T-cell (primary cell): ENCODE measurements at places on chromosomes 11 and 22. TPM values are rescaled to one million over a fixed set of nuclear protein-coding genes. Genes with fewer than 3 reads are reported as not detected.

Gene PPFIA1
- 50.7 TPM for total RNA-seq

Gene C22orf15
- 2.0 TPM for total RNA-seq

- no peak overlapping the region for H3K4me3 ChIP-seq
- no peaks in the 10 kb centered on the region for H3K36me3 ChIP-seq
- no peak for DNase-seq
- no peak overlapping the region for H3K27ac ChIP-seq
- no peaks in the 10 kb centered on the region for H3K27me3 ChIP-seq
These were observed 13.9 kb downstream of the TMEM184B start for GRCh38 chr22:38258895-38259294.

Gene FOLR2
- not detected for total RNA-seq

Gene SCGB1C1
- not detected for total RNA-seq

DNA sequence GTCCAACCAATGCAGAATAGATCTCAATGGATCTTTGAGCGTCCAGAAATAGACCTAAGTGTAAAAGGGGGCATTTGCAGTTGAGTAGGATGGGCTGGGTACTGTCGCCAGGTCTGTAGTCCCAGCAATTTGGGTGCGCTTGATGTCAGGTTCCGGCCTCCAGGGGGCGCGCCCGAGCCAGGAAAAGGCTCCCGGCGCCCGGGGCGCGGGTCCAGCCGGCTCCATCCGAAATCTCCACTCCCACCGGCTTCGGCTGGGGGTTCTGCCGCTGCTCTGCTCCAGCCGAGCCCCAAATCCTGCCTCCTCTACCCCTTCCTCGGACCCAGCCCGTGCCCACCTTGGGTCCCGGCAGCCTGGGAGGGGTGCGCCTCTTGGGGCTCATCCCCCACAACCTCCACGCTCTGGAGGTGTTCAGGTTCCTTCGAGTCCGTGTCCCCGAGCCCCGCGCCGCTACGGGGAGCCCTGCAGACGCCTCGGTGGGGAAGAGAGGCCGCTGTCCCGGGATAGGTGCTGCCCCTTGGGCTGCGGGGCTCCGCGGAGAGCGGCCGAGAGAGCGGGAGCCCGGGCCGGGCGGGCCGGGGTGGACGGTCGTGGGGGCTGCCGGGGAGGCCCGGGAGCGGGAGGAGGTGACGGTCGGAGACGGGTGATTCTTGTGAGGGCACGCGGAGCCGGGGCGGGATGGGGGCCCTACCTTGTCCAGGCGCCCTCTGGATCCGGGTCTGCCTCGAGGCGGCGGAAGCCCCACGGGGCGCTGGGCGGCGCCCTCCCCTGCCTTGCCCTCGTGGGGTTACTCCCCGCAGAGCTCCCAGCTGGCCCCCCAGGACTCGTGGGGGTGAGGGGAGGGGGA is 13.0 kb upstream of the CYB5R3 start:
- H3K4me3 ChIP-seq, result peak overlapping the region; percentile 75
- peaks cover 14% of the 10 kb centered on the region for H3K4me1 ChIP-seq
- no peaks in the 10 kb centered on the region for H3K36me3 ChIP-seq

GRCh38 chr11:65047581-65048422 is 6.8 kb downstream of the SAC3D1 start:
- H3K4me3 ChIP-seq, result peak overlapping the region; percentile 47
- no peak for DNase-seq
- no peak overlapping the region for H3K27ac ChIP-seq
- H3K4me1 ChIP-seq, result no peaks in the 10 kb centered on the region

DNA sequence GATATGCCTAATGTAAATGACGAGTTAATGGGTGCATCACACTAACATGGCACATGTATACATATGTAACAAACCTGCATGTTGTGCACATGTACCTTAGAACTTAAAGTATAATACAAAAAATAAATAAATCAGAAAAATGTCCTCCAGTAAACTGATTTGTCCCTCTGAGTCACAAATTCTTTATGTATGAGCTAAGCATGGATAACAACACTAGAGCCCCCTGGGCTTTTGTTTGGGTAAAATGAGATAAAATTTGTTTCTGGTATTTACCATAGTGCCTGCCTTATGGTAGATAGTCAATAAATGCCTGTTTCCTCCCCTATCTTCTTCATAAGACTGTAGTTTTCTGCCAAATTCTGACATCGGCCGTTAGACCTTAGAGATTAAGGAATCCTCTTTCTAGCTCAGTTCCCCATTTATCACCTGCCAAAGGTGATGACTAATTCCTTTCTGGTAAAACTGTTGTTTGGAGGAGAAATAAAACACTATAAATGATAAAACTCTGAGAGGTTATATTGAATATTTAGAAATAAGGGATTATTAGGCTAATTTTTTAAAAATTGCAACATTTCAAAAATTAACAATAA is 43.6 kb upstream of the LUZP2 start:
- DNase-seq, result no peak
- H3K27ac ChIP-seq, result no peak overlapping the region
- H3K4me3 ChIP-seq, result no peak overlapping the region
- H3K36me3 ChIP-seq, result no peaks in the 10 kb centered on the region
- H3K4me1 ChIP-seq, result no peaks in the 10 kb centered on the region

GRCh38 chr11:19557185-19557584 is 155.5 kb upstream of the NAV2 start:
- H3K27ac ChIP-seq, result no peak overlapping the region
- no peak overlapping the region for H3K4me3 ChIP-seq
- no peak for DNase-seq
- H3K27me3 ChIP-seq, result no peaks in the 10 kb centered on the region
- no peaks in the 10 kb centered on the region for H3K4me1 ChIP-seq

Gene YPEL4
- total RNA-seq, result 1.8 TPM

GRCh38 chr22:46060292-46061123 is 83.5 kb upstream of the WNT7B start:
- no peak overlapping the region for H3K4me3 ChIP-seq
- no peak overlapping the region for H3K27ac ChIP-seq
- peaks cover 2% of the 10 kb centered on the region for H3K27me3 ChIP-seq
- peaks cover 6% of the 10 kb centered on the region for H3K36me3 ChIP-seq
- DNase-seq, result no peak

DNA sequence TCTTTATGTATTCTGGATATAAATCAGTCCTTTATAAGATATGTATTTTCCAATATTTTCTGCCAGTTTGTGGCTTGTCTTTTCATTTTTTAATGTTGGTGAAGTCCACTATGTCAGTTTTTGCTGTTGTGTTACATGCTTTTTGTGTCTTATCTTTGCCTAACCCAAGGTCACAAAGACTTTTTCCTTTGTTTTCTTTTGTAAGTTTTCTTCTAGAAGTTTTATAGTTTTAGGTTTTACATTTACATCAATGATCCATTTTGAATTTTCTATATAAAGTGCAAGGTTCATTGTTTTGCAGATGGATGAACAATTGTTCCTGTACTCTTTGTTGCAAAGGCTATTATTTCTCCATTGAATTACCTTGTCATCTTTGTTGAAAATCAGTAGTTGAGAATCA is 69.3 kb downstream of the UVRAG start:
- DNase-seq, result no peak
- H3K27ac ChIP-seq, result no peak overlapping the region
- H3K4me3 ChIP-seq, result no peak overlapping the region

Gene TESMIN
- 9.1 TPM for total RNA-seq

DNA sequence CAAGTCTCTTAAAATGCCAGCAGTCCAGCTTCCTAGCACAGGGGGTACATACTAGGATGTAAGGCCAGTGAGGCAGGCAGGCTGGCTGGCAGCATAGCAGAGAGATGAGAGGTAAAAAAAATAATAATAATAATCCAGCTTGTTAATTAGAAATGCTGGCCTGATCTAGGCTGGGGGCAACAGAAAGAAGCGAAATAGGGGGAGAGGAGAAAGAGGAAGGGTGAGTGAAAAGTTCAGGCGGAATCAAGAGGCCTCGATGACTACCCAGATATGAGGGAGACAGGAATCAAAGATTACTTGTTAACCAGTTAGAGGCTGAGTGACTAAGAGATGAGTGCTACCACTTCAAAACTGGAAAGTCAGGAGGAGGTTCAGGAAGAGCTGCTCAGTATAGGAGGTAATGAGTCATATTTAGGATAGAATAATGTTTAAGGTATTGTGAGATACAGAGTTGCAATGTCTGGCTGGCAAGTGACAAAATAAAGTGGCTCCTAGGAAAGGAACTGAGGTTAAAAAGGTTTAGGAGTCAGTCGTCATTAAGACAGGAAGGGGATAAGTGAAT is 2.8 kb downstream of the ALKBH8 start:
- H3K4me1 ChIP-seq, result peaks cover 21% of the 10 kb centered on the region
- no peaks in the 10 kb centered on the region for H3K27me3 ChIP-seq
- no peak for DNase-seq
- H3K4me3 ChIP-seq, result no peak overlapping the region
- H3K27ac ChIP-seq, result no peak overlapping the region
- no peaks in the 10 kb centered on the region for H3K36me3 ChIP-seq

DNA sequence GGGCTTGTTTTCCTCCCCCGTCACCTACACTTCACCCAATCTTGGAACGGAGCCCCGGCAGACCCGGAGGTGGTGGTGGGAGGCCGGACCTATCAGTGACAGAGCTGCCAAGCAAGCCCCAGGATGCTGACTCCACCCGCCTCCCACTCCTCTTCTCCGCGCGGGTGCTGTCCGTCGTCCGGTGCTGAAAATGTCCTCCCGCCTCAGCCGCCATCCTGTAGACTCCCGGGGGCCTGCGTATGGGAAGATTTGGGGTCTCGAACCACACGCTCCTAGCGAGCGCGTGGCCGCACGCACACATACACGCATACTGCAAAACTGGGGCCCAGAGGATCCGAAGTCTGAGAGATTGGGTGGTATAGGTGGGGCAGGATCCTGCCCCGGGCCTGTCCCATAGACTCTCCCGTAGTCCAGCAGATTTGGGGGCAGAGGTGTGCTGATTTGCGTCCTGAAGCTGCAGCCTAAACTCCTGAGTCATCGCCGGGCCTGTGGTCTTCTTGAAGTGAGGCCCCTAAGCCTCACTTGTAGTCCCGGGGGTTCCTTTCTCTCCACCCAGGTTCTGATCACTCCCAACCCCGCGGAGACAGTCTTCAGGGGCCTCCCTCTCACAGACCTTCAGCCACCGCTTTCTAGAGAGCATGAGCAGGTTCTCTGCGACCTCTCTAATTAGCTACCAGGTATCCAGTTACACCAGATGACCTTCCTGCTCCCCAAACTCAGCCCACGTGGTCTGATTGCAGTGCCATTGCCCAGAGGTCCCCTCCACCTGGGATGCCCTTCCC is 796 bp upstream of the YIF1A start:
- no peak for DNase-seq
- no peaks in the 10 kb centered on the region for H3K36me3 ChIP-seq
- H3K4me1 ChIP-seq, result peaks cover 43% of the 10 kb centered on the region
- H3K27ac ChIP-seq, result peak overlapping the region; percentile 71
- no peaks in the 10 kb centered on the region for H3K27me3 ChIP-seq
- peak overlapping the region; percentile 77 for H3K4me3 ChIP-seq

- peaks cover 35% of the 10 kb centered on the region for H3K27me3 ChIP-seq
- no peaks in the 10 kb centered on the region for H3K4me1 ChIP-seq
- H3K4me3 ChIP-seq, result no peak overlapping the region
- DNase-seq, result no peak
- no peak overlapping the region for H3K27ac ChIP-seq
- no peaks in the 10 kb centered on the region for H3K36me3 ChIP-seq
These were observed 36.5 kb downstream of the GRIK4 start for GRCh38 chr11:120547811-120548681.

DNA sequence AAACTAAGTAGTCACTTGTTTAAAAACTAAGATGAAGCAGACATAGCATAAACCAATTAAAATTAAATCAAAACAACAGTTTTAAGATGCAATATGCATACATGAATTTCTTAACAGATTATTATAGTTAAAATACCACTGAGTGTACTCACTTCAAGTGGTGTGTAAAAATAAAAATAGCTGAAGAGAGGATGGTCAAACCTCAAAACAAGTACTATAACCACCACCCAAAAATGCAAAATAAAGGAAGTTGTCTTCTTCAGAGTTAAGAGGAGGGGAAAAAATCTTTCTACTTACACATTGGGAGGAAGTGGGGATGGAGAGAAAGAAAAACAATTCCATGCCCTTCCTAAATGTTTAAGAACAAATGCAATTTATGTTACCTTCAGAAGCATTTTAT is 31.9 kb downstream of the RRAS2 start:
- H3K36me3 ChIP-seq, result no peaks in the 10 kb centered on the region
- peaks cover 6% of the 10 kb centered on the region for H3K4me1 ChIP-seq

GRCh38 chr11:35579557-35580396 is 38.5 kb upstream of the FJX1 start:
- no peak for DNase-seq
- H3K27me3 ChIP-seq, result peaks cover 6% of the 10 kb centered on the region
- no peak overlapping the region for H3K27ac ChIP-seq
- no peaks in the 10 kb centered on the region for H3K36me3 ChIP-seq
- H3K4me1 ChIP-seq, result no peaks in the 10 kb centered on the region

- no peaks in the 10 kb centered on the region for H3K4me1 ChIP-seq
- no peaks in the 10 kb centered on the region for H3K27me3 ChIP-seq
- DNase-seq, result no peak
- H3K36me3 ChIP-seq, result peaks cover 42% of the 10 kb centered on the region
These were observed 25.7 kb downstream of the USP28 start for GRCh38 chr11:113849713-113850112.

- peaks cover 7% of the 10 kb centered on the region for H3K4me1 ChIP-seq
- H3K27me3 ChIP-seq, result no peaks in the 10 kb centered on the region
- H3K4me3 ChIP-seq, result no peak overlapping the region
These were observed 22.6 kb upstream of the SORL1 start for GRCh38 chr11:121429556-121429955.

DNA sequence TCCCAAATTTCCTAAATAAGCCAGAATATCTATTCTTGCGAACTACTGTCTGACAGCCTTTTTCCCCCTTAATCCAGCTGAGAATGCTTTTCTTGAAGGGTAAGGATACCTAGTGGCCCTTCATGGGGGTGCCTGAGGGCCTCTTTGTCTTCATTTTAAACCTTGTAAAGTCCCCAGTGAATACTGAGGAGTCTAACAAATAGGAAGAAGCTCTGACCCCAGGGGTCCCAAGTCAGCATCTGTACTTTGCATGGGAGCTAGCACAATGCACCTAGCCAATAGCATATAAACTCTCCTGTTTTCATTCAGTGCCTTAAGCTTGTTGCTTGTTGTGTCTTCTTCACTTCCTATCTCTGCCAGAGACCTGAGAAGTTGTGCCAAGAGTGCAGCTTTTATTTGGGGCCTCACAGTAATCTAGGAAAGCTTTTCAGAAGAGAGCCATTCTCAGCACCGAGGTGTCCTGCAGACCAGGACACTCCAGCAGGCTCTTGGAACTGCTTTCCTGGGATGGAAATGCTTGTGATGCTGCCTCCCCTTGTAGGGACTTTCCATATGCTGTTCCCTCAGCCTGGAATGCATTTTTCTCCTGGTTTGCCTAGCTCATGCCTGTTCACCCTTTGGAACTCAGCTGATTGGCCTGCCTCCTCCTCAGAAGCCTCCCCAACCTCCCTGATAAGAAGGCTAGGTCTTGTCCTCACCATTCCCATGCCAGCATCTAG is 37.2 kb downstream of the BMAL1 start:
- H3K4me1 ChIP-seq, result peaks cover 57% of the 10 kb centered on the region
- H3K27ac ChIP-seq, result no peak overlapping the region
- no peak for DNase-seq
- peaks cover 22% of the 10 kb centered on the region for H3K36me3 ChIP-seq

Gene TREH
- total RNA-seq, result not detected

Gene OR52I2
- not detected for total RNA-seq
